Inflammatory macrophage (primary cell): ENCODE measurements at places on chromosomes 4 and X.

- no peak for DNase-seq
Measured at GRCh38 chrX:120367402-120368109, 5.7 kb downstream of the ATP1B4 start.

DNA sequence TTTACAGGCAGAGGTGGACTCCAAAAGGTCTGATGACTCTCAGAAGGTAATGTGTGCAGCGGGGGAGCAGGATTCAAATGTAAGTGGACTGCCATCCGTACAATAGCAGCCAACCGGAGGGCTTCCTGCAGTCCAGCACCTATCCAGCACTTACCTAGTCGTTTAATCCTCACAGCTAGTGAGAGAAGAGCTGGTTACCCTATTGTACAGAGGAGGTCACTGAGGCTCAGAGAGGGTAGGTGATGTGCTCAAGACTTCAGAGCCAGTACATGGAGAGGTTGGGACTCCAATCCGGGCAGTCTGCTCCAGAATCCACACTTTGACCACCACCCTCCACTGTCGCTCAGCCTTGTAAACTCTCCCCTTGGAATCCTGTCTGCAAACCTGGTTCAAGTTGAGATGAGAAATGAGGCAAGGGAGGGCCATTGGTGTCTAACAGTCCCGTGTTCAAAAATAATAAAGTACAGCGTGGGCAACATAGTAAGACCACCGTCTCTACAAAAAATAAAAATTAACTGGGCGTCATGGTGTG, 22.5 kb upstream of the JAKMIP1 start:
- no peak for DNase-seq

DNA sequence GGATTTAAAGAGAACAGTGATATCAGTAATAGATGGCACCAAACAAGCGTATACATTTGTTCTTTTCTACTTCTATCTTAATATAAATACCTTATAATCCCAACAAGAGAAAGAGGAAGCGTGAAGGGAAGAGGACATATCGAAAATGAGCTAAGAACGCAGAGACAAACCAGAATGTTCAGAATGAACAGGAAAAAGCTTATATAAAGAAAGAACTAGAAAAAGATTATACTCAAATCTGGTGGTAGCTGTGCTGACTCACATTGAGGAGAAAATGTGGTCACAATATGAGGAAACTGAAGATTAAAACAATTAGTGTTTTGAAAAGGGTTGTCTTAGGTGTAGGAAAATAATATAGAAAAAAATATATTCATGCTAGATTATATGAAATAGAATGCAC, 2.0 kb upstream of the GPR34 start:
- peak; percentile 26 for DNase-seq

DNA sequence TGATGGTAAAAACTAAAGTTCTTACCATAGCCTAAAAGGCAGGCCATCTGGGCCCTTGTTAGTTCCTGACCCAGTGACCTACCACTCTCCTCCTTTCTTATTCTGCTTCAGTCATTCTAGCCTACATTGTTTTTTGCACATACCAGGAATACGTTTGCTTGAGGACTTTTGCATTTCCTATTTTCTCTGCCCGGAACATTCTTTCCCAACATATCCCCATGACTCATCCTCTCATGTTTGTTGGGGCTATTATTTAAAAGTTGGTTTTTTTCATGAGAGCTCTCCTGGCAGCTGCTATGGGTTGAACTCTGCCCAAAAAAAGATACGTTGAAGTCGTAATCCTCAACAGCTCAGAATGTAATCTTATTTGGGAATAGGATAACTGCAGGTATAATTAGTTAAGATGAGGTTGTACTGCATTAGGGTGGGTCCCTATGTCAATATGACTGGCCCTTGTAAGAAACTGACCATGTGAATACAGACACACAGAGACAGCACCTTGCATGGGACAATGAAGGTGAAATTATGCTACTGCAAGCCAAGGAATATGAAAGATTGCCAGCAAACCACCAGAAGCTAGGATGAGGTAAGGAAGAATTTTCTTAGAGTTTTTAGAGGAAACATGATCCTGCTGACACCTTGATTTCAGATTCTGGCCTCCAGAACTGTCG, 138.3 kb upstream of the PDHA2 start:
- no peak for DNase-seq

DNA sequence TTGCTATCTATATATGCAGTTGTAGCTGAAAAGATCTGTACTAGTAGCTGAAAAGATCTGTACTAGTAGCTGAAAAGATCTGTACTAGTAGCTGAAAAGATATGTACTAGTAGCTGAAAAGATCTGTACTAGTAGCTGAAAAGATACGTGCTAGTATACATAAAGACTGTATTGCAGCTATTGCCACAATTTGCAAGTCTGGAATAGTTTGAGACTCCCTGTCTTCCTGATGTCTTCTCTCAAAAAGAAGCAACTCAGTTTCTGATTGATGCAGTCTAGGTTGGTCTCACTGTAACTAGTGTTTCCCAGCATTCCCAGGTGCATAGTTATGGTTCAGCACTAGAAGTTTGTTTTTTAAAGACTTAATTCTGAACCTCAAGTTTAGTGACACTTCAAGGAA, 15.0 kb downstream of the SLAIN2 start:
- no peak for DNase-seq
